ENCODE measurements at places on chromosomes 4 and X. TPM values are rescaled to one million over a fixed set of nuclear protein-coding genes. Genes with fewer than 3 reads are reported as not detected.

DNA sequence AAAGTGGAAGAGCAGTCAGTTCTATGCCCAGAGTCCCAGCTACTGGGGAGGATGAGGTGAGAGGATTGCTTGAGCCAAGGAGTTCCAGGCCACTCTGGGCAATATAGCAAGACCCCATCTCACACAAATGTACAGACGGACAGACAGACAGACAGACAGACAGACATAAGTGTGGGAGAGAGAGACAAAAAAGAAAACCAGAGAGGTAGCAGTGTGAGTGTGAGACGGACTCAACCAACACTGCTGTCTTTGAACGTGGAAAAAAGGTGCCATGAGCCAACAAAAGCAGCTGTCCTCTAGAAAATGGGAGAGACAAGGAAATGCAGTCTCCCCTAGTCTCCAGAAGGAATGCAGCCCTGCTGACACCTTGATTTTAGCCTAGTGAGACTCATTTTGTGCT, 18.2 kb upstream of the RPL34 start:
- no peak for DNase-seq

DNA sequence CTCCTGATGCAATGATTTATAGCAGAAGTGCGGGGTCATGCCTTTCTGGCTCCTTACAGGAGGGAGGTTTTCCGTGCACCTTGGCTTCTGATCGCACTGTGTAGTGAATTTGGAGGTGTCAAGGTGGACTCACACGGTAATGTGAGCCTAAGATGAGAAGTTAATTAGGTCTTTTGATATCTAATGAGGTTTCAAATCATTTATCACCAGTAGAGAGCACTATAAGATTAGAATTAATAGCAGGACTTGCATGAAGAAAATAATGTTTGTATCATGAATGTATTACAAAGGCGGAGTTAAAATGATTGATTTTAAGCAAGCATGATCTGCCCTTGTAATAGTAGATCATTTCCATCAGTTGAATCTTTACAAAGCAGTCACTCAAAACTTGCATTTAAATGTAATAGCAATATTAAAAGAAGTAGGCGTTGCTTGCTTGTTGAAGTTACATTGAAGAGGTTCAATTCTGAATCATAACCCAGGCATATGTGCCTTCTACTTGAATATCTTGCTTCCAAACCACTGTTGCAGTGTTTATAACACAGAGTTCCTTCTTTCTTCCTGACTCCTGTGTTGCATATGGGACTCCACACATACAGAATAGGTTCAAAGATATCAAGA, 152.1 kb downstream of the FMR1NB start:
- DNase-seq, result no peak

DNA sequence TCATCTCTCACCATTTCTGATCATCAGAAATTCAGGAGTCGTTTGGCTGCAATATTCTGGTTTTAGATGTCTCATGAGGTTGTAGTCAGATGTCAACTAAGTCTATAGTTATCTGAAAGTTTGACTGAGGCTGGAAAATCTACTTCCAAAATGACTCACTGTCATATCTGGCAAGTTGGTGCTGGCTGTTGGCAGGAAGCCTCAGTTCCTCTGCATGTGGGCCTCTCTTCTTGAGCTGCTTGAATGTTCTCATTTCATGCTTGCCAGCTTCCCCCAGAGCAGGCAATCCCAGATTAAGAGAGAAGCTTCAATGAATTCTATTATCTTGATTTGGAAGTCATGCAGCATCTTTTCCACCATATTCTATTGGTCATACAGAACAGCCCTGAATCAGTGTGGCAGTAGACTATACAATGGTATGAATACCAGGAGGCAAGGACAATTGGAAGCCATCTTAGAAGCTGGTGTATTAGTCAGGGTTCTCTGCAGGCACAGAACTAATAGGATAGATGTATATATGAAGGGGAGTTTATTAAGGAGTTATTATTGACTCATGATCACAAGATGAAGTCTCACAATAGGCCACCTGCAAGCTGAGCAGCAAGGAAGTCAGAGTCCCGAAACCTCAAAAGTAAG, 46.8 kb upstream of the ELF2 start:
- DNase-seq, result peak; percentile 66

GRCh38 chr4:116055857-116056827, 942.7 kb upstream of the NDST4 start:
- DNase-seq, result no peak

DNA sequence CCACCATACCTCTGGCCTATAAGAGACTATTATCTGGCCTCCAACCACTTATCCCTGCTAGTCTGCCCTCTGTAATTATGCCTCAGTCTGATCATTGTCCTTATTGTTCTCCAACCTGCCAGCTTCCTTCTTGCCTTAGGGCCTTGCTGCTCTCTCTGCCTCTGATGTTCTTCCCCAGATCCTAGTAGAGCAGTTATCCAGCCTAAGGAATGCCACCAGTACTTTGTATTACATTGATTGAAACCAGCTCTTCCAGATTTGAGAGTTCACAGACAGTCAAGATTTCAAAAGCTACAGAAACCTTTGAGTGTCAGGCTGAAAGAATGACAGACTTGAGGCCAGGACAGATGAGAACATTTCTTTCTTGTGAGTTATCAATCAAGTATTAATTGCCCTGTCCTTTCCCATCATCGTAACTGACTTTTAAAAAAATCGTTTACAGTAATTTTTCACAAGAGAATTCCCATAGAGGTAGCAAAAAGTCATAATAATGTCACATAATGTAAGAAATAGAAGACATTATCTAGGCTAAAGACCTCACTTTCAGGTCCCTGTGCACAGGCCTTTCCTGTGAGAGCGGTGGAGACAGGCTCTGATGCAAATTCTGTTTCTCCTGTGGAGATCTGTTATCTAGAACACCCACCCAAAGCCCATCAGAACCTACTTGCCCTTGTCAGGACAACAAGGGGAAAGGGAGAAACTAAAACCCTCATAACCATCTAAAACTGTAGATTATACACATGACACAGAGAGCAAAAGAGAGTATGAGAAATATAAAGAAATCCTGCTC, 64.1 kb upstream of the GUCY1A1 start:
- no peak for DNase-seq

DNA sequence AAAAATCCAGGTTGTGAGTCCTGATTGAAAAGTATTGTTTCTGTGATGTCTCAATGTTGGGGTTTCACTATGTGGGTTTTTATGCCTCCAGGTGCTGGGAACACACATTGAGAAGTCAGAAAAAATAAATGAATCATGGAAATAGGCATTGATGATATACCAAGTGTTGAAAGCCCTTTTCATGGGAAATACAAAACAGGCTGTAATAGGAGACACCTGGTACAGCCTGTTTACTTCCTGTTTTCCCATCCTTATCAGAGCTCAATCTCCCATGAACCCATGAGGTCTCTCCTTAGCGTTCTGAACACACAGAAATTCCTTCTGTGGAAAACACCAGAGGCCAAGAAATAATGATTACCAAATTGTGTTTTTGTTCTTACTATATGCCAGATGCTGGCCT, 106.3 kb upstream of the BOD1L1 start:
- no peak for DNase-seq

DNA sequence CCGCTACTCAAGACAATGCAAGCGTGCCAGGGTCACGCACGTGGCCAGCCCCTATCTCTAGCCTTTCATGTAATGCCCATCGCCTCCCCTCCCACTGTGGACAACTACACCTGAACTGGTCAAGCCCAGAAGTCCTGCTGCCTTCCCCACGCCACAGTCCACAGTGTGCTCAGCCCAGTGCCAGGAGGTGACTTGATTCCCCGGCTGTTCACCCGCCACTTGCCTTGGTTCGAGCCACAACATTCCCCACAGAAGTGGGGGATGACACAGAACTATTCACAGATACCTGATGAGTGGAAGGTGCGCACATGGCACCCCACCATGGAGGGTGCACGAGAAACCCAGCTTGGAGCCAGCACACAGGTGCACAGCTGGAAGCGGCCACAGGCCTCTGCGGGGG, 6.8 kb downstream of the ARHGAP4 start:
- no peak for DNase-seq

DNA sequence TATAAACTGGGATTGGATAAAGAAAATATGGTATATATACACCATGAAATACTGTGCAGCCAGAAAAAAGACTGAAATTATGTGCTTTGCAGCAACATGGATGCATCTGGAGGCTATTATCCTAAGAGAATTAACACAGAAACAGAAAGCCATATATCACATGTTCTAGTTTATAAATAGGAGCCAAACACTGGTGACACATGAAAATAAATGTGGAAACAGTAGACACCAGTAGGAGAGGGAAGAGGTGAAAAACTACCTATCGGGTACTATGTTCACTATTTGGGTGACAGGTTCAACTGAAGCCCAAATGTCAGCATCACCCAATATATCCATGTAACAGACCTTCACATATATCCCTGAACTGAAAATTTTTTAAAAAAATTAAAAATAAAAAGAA, 725.1 kb downstream of the C4orf33 start:
- no peak for DNase-seq

GRCh38 chr4:21753084-21753760, 195.3 kb downstream of the KCNIP4 start:
- DNase-seq, result no peak

DNA sequence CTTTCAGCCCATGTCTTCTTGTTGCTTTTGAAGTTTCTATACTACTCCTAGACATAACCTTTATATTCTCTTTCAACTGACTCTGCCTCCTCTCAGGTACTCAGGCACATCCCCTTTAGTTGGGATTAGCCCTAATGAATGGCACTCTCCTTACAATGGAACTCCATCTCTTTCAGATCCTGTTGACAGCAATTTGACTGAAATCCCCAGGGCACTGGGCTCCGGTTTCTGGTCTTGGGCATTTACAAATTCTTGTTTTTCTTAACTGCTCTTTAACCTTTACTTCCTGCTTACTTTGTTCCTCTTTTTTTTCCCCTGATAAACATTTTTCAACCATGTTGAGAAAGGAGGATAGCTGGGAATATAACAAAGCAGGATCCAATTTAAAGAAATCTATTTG, 68.9 kb downstream of the ENOX2 start:
- no peak for DNase-seq

GRCh38 chrX:151287954-151288353, 109.1 kb upstream of the VMA21 start:
- DNase-seq, result no peak

DNA sequence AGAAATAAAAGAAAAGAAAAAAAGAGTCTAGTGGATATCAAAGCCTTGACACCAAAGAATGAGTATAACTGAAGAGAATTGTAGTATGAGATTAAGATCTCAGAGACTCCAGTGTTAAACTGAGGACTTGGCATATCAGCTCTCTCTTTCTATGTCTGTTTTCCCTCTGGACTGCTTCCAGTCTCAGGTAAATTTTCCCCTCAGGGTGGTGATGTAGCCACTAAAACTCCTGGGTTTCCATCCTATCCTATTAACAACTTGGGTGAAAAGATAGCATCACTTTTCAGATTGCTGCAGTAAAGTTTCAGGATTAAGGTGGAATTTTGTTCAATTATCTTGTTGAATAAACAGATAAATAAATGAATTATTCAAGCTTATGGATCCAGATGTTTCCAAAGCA, 85.7 kb downstream of the ATP10D start:
- no peak for DNase-seq

DNA sequence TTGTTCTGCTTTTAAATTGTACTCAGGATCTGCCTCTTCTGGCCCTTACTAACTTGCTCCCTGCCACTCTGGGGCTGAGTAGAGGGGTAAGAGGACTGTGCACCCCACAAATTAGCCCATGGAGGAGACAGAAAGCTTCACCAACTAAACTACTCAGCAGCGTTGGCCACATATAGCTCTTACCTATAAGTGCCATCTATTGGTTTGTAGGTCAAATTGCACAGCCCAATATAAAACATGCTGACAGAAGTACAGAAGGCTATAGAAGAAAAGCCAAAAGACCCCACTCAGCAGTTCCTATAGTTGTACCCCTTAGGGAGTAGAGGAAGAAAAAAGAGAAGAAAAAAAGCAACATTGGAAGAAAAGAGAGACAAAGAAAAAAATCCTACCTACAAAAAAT, 341.2 kb upstream of the FMR1 start:
- DNase-seq, result no peak

DNA sequence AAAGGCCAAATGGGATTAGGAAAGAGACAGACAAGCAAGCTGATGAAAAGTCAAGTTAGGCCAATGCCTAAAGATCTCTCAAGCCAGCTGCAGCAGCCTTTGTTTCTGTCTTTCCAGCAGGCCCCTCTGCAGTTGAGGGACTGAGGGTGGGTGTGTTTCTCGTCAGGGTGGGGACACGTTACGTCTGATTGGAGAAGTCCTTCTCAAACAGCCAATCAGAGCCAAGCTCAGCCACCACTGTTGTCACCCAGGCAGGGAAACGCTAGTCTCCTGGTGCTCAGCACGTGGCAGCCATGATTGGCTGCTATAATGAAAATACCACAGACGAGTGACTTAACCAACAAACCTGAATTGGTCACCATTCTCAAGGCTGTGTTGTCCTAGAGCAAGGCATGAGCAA, 177.1 kb upstream of the LCORL start:
- DNase-seq, result no peak

DNA sequence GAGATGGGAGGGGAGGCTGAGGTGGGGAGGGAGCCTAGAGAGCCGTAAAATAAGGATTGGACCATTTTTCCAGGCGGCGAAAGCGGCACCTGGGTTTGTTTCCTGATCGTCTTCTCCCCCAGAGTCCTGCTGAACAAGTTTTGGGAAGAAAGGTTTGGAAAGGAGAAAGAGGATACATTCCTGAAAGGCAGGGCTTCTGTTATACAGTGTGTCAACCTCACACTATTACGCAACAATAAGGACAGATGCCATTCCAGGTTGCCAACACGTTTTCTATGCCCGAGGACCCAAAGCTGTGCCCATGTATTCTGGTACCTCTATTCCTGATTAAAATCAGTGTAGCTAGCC, 658 bp downstream of the SCOC start:
- DNase-seq, result no peak

USP51 gene
- total RNA-seq, result 4.9 TPM

SGCB gene
- 53.9 TPM for total RNA-seq

PAK3 gene
- 92.0 TPM for total RNA-seq

AFF1 gene
- 45.4 TPM for total RNA-seq

RNF150 gene
- 25.4 TPM for total RNA-seq

SSX2B gene
- total RNA-seq, result not detected

CENPVL2 gene
- total RNA-seq, result not detected

Data from dorsolateral prefrontal cortex (tissue), 122 donors.